ENCODE measurements at places on chromosomes 12 and 14.

- DNase-seq = no peak
Measured at GRCh38 chr14:94113073-94113472, 2.5 kb downstream of the IFI27 start.

DNA sequence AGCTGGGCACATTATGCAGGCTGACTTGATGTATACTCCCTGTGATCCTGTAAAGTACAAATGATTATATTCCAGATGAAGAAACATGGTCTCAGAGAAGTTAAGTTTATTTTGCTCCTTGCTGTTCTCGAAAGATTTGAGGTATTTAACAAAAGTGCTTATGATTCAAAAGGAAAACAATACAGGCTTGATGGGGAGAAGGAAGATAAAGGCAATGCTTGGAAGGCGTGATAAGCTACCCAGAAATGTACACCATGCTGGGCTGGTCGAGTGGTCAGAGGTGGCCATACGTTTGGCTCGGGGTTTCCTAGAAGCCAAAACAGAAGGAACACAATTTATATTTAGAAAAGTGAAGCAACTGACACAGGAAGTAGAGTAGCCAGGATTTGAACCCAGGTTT, 201.0 kb downstream of the KTN1 start:
- DNase-seq = no peak

- no peak for DNase-seq
Measured at GRCh38 chr14:22793976-22794375, 21.3 kb downstream of the SLC7A7 start.

GRCh38 chr12:32025906-32026305, 66.7 kb downstream of the RESF1 start:
- DNase-seq = no peak

- no peak for DNase-seq
Measured at GRCh38 chr12:102976609-102977280, 19.3 kb downstream of the ASCL1 start.

GRCh38 chr14:47935332-47935731, 259.9 kb upstream of the MDGA2 start:
- DNase-seq = no peak

DNA sequence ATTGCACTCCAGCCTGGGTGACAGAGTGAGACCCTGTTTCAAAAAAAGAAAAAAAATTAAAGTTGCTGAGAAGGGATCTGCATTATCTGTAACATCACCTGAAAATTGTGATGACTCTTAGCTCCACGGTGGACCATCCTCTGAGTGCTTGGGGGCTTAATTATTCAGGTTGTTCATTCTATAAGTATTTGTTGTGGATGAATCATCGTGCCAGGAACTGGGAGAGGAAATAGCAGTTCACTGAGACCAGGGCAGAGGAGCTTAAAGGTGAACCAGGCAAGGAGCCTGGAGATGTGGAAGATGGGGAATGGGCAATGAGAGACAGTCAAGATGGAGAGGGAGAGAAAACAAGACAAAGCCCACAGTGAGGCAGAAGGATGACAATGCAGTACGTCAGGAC, 25.5 kb upstream of the GSC start:
- DNase-seq = no peak

DNA sequence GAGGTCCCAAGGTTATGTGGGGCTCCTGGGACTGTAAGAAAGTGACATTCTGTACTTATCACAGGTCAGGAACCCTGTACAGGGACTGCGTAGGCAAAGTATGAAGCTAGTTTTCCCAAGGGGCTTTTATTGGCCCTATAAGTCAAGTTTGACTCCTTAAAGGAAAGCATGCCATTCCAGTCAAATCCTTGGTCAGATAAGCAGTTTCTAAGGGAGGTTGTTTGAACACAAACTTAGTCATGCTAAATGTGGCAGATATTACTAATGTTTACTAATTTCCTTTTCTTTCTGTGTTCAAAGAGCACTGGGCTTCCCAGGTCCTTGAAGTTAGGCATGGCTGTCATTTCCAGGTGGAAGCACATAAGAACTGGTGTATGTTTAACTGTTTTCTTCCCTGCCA, 472.4 kb downstream of the ATP23 start:
- DNase-seq = no peak

DNA sequence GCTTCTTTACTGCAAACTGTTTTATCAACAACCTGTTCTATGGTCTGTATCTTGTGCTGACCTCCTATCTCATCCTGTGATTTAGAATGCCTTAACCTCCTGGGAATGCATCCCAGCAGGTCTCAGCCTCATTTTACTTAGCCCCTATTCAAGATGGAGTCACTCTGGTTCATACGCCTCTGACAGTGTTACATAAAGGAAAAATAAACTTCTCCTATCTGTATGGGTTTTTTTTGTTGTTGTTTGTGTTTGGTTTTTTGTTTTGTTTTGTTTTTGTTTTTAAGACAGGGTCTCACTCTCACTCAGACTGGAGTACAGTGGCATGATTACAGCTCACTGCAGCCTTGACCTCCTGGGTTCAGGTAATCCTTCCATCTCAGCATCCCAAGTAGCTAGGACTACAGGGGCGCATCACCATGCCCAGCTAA, 62.1 kb downstream of the RESF1 start:
- DNase-seq = no peak

DNA sequence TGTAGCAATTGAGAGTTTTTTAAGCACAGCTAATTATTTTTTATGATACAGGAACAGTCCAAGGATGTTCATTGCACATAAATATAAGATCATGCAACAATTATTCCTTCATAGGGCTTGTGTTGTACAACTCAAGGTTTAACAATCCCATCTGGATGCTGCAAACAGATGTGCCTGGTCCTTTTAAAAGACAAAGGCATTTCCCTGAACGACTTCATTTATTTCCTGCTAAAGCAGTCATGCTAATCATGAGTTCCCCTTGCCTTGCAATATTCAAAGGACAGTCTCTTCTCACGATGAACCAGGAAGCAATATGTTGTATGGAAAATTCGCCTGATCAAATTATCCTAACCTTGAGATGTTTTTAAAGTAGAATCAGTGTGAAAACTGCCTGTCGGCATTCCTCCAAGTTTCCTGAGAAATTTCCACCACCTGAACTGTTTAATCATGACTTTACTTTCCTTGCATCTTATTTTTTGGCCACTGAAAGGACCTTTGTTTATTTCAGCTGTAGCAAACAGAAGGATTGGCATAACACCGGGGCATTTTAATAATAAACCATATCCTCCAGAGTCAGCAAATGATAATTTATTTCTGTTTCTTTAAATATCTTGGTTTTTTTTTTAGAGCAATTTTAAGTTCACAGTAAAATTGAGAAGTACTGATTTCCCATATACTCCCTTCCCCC, 33.9 kb upstream of the TSPAN8 start:
- no peak for DNase-seq

- DNase-seq = no peak
Measured at GRCh38 chr12:106583242-106584103, 669 bp downstream of the RFX4 start.

GRCh38 chr12:97272471-97272870, 190.1 kb upstream of the RMST start:
- no peak for DNase-seq

GRCh38 chr14:94474581-94475031, 1.4 kb downstream of the SERPINA9 start:
- DNase-seq = no peak

GRCh38 chr12:19048943-19049342, 80.6 kb upstream of the PLEKHA5 start:
- DNase-seq = no peak

DNA sequence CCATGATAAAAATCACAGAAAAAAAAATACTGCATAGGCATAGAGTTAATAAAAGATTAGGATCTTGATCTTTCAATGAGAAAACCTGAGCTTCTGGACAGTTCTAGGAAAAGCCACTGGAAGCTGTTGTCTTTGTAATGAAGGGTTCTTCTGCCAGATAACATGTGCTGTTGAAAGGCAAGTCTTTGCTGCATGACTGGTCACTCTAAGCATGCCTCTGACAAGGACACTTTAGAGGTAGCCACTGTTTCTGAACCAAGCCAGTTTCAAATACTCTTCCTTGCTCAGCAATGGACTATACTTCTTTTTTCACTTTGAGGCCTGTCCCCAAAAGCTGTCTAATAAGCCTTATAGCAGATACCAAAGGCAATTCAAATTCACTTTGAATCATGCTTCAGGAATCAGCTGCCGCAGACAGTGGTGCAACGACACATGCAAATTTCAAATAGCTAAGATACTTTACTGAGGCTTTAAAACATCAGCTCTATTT, 70.2 kb downstream of the BTG1 start:
- DNase-seq = no peak

DNA sequence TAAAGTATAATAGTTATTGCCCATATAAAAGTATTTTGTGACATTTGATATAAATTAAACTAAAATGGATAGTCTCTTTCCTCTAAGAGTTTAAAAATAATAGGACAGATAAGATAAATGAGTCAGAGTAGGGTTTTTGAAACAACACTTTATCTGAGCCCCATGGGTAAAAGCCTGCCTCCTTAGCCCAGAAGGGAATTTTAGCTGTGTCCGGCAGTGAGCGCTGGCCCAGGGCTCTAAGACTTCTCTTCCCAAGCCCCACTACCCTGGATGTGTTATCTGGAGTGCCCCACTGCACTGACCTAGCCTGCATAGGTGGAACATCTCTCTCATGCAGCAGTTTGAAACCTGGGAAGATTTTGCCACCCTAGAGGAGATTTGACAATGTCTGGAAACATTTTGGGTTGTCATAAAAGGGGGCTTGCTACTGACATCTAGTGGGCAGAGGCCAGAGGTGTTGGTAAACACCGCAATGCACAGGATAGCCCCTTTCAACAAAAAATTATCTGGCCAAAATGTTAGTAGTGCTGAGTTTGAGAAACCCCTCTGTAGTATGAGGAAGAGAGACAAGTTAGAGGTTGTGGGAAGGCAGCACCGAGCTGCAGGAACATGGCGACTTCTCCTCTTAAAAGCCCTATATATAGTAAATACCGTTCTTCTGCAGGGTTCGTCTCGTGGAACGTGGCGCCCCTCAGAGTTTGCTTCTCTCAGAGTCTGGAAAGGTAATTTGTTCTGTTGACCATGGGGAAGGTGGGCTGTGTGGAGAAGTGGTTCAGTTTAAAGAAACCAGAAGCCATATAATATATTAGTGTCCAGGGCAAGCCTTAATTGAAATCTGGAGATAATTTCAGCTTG, 29.3 kb upstream of the ATF1 start:
- no peak for DNase-seq

- no peak for DNase-seq
Measured at GRCh38 chr14:70919774-70920173, 12.5 kb downstream of the PCNX1 start.

- DNase-seq = no peak
Measured at GRCh38 chr12:124898923-124899294, 15.5 kb downstream of the UBC start.

DNA sequence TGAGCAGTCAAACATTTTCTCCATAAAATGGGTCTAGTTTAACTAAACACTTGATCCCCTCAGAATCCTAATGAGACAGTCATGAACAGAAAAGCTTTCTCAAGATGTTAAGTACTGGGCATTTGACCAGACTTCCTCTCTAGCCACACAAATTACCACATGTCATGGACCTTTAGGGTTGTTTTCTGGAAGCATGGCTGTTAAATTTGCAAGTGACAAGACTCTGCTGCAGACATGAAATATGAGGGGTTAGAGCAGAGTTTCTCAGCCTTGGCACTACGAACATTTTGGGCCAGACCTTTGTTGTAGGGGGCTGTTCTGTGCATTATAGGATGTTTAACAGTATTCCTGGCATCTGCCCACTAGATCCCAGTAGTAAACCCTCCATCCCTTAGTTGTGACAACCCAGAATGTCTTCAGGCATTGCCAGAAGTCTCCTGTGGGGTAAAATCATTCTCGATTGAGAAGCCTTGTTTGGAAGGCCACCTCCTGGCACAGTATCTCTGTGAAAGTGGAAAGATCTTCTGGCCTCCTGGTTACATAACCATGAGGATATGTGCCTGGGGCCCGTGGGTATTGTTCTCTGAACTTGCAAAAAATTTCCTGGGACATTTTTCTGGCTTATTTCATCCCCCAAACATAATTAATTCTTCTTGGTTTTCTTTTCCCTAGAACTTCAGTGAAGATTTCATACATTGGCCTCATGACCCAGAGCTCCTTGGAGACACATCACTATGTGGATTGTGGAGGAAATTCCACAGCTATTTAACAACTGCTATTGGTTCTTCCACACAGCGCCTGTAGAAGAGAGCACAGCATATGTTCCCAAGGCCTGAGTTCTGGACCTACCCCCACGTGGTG, 4.3 kb downstream of the TMEM106C start:
- no peak for DNase-seq

DNA sequence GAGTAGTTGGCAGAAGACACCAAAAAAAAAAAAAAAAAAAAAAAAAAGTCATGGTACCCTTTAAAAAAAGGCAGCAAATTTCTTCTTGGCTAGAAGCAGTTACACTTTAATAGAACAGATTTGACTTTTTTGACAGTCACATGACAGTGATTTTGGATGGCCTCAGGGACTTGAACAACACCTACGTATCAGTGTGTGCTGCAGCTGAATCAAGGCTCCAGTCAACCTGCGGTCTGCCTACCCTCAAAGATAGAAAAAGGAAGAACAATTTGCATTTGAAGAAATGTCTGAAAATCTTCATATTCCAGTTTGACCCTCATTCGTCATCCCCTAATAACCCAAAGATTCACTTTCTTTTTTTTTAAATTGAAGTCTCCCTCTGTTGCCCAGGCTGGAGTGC, 53.9 kb downstream of the MDM2 start:
- DNase-seq = no peak

- DNase-seq = no peak
Measured at GRCh38 chr14:90451961-90452360, 55.1 kb downstream of the CALM1 start.

DNA sequence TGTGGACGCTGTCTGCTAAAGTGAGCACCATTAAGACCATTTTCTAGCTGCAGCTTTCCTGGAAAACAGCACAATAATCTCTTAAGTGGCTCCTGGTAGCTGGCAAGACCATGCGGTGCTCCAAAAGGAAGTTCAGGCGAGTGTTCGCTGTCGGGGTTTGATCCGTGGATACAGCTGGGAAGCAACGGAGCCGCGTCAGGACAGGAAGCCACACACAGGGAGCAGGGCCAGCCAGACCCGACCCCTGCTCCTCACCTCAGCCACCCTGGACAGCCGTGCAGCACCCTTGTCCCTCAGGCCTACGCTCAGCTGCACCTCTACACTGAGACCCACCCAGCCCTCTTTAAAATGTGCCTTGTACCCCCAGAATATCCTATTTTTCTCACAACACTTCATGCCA, 19.4 kb downstream of the ZFYVE21 start:
- DNase-seq = no peak

DNA sequence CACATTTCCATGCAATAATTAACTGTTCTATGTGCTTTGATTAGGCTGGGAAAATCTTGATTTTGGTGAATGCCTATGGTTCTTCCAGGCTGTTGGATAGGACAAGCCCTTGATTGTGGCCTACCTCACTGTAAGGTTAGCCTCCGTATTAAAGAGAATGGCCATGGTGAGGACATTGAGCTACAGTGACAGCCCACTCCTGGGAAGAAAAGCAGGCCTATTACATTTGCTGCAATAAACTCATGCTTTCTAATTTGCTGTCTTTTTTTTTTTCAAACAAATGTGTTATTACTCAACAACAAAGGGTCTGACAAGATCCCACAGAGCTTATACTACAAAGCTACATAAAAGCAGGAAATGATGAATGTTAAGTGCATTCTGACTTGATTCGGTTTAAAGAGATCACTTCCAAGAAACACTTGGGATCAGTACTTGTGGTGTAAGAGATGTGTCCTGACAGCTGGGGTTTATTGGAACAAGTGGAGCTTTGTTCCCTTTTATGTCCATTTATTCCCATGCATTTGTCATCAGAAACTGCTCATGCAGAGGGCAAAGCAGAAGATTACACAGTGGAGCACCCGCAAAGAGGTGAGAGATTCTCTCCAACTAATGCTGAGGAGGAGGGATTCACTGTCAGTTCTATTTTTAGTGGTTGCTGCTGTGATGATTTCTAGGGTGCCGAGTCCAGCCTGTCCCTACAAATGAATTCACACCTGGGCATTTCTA, 29.1 kb upstream of the KCNK10 start:
- no peak for DNase-seq

Measured in activated CD8-positive, alpha-beta memory T cell treated with anti-CD3 and anti-CD28 coated beads for 4 hours (primary cell).